Dermis microvascular lymphatic vessel endothelial cell (primary cell): ENCODE measurements at places on chromosomes 12 and 14. TPM values are rescaled to one million over a fixed set of nuclear protein-coding genes. Genes with fewer than 3 reads are reported as not detected.

Gene GARIN6
- total RNA-seq, result not detected in 2 replicates

Gene LACRT
- not detected in 2 replicates for total RNA-seq

Gene CLEC2B
- 45.4 and 53.5 TPM in 2 replicates for total RNA-seq

Gene SLC6A15
- total RNA-seq, result 4.7 and 7.7 TPM in 2 replicates

Gene MMP19
- 0.51 and 0.63 TPM in 2 replicates for total RNA-seq

Gene SCN8A
- total RNA-seq, result under 0.01 and 0.38 TPM in 2 replicates

Gene TAS2R43
- total RNA-seq, result 0.26 and 1.6 TPM in 2 replicates

Gene PTPRO
- under 0.01 TPM in 1 of 2 replicates, not detected in the other for total RNA-seq

Gene KITLG
- 3.2 and 7.7 TPM in 2 replicates for total RNA-seq

Gene KLHDC1
- total RNA-seq, result 0.90 and 1.5 TPM in 2 replicates

Gene AICDA
- total RNA-seq, result not detected in 2 replicates

Gene GLIPR1L2
- total RNA-seq, result under 0.01 and 0.13 TPM in 2 replicates

Gene TAS2R30
- total RNA-seq, result 1.3 and 2.0 TPM in 2 replicates

Gene NACA
- 1,019 and 1,042 TPM in 2 replicates for total RNA-seq

Gene EML1
- total RNA-seq, result 29.9 and 35.1 TPM in 2 replicates

Gene TUNAR
- total RNA-seq, result not detected in 2 replicates

Gene ERP27
- total RNA-seq, result 0.13 TPM in 1 of 2 replicates, not detected in the other

Gene IL26
- not detected in 2 replicates for total RNA-seq

Gene PLEKHH1
- 0.13 TPM in 2 replicates for total RNA-seq

Gene STON2
- total RNA-seq, result 87.4 and 176 TPM in 2 replicates

Gene RNF212B
- not detected in 2 replicates for total RNA-seq

Gene REC8
- 1.0 and 1.7 TPM in 2 replicates for total RNA-seq

Gene GALNT16
- 0.13 TPM in 2 replicates for total RNA-seq

Gene LRRIQ1
- total RNA-seq, result 0.13 and 0.38 TPM in 2 replicates

Gene RNASE7
- total RNA-seq, result not detected in 2 replicates

Gene TAS2R19
- total RNA-seq, result 1.7 and 3.4 TPM in 2 replicates

Gene CPNE6
- not detected in 2 replicates for total RNA-seq

Gene KCNH3
- under 0.01 and 0.13 TPM in 2 replicates for total RNA-seq

Gene ASPG
- not detected in 2 replicates for total RNA-seq

Gene RFX4
- not detected in 2 replicates for total RNA-seq

Gene CLMN
- total RNA-seq, result 0.26 and 0.63 TPM in 2 replicates

Gene KRT4
- not detected in 2 replicates for total RNA-seq

Gene TEX52
- not detected in 2 replicates for total RNA-seq

Gene SRRM4
- not detected in 2 replicates for total RNA-seq

Gene LRCOL1
- total RNA-seq, result 2.7 and 10.1 TPM in 2 replicates

Gene CABP1
- total RNA-seq, result not detected in 2 replicates

Gene COX8C
- not detected in 2 replicates for total RNA-seq

Gene OR4K5
- not detected in 2 replicates for total RNA-seq
